ENCODE measurements at places on chromosomes 5 and 9.

DNA sequence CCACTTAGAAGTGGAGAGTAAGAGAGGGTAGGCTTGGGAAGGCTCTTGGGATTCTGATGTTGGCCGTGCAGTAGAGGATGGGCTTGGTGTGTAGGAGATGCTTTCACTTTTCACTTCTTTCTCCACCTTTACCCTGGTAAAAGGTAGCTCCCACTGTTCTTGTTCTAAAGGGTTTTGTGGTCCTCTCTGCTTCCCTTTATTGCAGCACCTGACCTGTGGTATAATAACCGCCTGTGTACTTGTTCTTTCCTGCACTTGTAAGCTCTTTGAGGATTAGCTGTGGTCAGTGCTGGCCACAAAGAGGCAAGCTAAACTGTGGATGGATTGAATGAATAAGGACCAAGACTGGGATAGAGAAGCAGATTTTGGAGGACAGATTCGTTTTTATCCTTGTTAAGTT is 25.2 kb downstream of the KDM4C start:
- no peak for DNase-seq

GRCh38 chr5:157342822-157343402 is 77.0 kb downstream of the CYFIP2 start:
- no peak for DNase-seq

DNA sequence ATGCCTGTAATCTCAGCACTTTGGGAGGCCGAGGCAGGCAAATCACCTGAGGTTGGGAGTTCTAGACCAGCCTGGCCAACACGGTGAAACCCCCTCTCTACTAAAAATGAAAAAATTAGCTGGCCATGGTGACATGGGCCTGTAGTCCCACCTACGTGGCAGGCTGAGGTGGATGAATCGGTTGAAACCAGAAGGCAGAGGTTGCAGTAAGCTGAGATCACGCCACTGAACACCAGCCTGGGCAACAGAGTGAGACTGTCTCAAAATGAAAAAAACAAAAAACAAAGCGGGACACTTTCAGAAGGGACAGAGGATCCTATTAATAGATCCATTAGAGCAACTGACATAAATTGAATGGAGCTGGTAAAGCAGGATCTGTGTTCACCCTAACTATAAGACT is 89.6 kb upstream of the SGCD start:
- DNase-seq, result no peak

- DNase-seq, result no peak
Observed at GRCh38 chr5:54115735-54116403, 194.5 kb downstream of the ARL15 start.

DNA sequence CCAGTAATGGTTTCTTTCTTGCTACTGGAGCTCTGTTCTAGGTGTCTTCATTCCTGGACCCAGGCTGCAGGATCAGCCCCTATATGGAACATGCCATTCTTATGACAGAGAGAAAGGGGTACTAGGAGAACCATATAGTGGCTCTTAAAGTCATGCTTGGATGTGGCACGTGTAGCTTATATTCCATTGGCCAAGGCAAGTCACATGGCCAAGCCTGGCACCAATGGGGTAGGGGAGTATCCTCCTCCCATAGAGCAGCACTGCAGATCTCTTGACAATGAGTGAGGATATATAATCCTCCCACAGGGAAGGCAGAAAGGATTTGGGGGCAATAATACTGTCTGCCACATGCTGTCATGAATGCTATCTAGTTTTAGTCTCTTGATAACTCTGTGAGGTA is 193.3 kb downstream of the PALM2AKAP2 start:
- DNase-seq, result no peak

DNA sequence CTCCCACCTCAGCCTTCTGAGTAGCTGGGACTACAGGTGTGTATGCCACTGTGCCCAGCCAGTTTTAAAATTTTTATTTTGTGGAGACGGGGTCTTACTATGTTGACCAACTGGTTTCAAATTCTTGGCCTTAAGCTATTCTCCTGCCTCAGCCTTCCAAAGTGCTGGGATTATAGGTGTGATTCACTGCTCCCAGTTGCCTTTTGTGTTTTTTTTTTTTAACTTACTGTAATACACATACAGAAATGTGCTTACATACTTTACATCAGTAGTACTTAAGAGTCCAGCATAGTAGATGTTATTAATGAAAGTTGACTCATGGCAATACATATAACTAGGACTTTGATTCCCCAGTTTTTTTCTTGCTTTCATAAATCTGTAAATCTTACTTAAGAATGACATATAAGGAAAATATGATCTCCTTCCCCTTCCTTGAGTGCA is 4.7 kb downstream of the MAN2A1 start:
- no peak for DNase-seq

DNA sequence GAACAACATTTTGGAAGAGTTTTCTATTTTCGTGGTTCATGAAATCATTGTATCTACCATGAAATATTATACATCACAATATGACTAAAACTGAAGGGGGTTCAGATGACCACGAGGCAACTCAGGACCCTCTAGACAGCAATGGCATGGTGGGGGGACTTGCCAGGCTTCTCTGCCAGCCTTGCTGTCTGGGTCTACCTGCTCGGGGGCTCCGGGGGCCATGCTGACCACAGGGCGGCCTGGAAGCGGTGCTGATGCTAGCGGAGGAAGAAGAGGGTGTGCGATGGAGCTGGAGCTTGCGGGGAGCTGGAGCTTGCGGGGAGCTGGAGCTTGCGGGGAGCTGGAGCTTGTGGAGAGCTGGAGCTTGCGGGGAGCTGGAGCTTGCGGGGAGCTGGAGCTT is 89.2 kb upstream of the IRX4 start:
- DNase-seq, result no peak

DNA sequence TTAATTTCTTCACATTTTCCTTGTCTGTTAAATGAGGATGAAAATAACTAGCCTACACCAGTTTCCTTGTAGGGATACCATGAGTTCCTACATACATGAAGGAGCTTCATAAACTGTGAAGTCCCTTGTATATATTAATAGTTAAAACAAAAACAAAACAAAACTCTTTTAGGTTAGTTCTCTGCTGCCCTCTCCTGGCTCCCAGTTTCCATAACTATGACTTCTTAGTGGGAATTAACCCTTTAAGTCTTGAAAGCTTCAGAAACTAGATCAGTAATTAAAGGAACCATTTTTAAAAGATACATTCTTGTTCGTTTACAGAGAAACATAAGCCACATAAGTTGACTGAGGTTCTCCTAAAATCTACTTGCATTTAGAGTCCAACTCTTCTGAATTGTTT is 500.0 kb upstream of the C9orf72 start:
- no peak for DNase-seq

DNA sequence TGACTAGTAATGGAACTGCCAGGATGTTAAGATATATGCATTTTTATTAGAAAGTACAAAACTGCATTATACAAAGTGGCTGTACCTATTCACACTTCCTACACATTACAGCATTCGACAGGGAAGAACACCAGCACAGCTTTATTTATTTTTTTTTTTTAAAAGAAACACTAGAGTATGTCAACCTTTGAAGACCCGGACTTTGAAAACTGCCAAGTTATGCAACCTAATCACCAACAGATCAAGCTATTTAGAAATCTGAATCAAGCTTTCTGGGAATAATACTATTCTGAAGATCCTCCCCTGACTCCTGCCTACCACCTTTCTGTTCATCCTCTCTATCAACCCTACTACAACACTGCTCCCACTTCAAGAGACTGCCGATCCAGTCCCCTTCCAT is 4.5 kb downstream of the GEMIN5 start:
- DNase-seq, result no peak
